ENCODE measurements at places on chromosomes 7 and 10.

- no peak for DNase-seq
Measured at GRCh38 chr10:43352951-43353350, 18.5 kb upstream of the FXYD4 start.

- no peak for DNase-seq
Measured at GRCh38 chr7:12949060-12949931, 261.9 kb downstream of the ARL4A start.

- DNase-seq, result no peak
Measured at GRCh38 chr7:33986951-33987947, 81.9 kb downstream of the BMPER start.

GRCh38 chr7:17130281-17131059 is 168.0 kb upstream of the AHR start:
- no peak for DNase-seq

GRCh38 chr7:24754906-24755506 is 2.3 kb downstream of the GSDME start:
- no peak for DNase-seq

DNA sequence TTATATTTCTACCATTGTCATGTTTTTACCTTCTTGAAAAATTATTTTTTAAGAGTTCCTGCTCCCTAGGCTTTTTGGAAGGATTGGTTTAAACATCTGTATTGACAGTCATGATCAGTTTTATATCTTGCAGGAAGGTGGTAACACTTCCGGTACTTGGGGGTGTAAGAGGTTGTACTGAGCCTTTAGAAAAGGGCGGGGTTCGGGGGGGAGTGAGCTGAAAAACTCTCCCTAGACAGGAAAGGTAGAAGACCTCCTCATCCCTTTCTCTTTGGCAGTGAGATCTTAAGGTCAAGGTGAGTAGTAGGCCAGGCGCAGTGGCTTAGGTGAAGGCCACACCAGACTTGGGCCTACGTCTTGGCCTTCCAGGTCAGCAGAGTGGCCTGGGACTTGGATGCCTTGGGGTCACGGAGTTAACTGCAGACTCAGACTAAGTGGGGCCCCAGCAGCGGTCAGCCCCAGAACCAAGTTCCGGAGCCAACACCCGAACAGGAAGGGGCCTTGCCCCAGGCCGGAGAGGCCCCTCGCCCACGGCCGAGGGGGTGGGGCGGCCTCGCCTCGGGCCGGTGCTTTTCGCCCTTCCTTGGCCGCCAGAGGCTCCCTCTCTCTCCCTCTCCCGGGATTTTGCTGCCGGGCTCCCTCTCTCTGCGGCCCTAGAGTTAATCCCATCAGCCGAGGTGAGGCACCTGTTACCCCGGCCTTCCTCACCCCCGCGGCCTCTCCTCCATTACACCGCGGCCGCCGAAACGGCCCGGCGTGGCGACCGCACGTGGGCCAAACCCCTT is at the start of gene PPP1R9A:
PPP1R9A (plus strand) TSS at position 569 of the 785 bp plus-strand sequence. CDS start 2,520 bp downstream, outside the sequence.
- DNase-seq, result no peak

DNA sequence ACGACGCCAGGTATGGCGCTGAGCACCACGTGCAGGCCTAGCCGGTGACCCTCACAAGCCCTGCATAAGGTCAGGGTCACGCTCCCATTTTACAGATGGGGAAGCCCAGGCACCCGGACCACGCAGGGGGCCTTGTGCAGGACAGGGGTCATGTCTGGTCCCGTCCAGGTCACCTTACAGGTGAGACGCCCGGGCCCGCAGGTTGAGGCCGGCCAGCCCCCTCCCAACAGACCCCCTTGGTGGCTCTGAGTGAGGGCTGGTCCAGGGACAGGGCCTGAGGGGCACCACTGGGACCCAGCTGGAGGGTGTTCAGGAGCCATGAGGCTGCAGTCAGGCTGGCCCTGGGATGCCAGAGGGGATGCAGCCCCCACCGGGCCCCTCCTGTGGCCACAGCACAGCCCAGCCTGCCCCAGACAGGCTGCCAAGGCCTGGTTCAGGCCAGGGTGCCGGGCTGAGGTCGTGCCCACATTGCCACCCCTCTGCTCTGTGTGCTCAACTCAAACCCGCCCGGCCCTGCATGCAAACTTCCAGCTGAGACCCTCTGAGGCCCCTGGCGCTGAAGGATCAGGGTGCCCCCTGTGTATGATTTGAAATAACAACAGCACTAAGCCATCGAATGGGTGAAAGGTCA is 69.0 kb downstream of the PWWP2B start:
- no peak for DNase-seq
